Natural killer cell (primary cell): ENCODE measurements at places on chromosomes 12 and 14. TPM values are rescaled to one million over a fixed set of nuclear protein-coding genes. Genes with fewer than 3 reads are reported as not detected.

The GALC gene
- total RNA-seq = 78.2 TPM

The LBHD2 gene
- total RNA-seq = not detected

The FAM186B gene
- 0.56 TPM for total RNA-seq

The FLRT2 gene
- not detected for total RNA-seq

The MAGOHB gene
- 13.0 TPM for total RNA-seq
